ENCODE measurements at places on chromosomes 11 and 22.

DNA sequence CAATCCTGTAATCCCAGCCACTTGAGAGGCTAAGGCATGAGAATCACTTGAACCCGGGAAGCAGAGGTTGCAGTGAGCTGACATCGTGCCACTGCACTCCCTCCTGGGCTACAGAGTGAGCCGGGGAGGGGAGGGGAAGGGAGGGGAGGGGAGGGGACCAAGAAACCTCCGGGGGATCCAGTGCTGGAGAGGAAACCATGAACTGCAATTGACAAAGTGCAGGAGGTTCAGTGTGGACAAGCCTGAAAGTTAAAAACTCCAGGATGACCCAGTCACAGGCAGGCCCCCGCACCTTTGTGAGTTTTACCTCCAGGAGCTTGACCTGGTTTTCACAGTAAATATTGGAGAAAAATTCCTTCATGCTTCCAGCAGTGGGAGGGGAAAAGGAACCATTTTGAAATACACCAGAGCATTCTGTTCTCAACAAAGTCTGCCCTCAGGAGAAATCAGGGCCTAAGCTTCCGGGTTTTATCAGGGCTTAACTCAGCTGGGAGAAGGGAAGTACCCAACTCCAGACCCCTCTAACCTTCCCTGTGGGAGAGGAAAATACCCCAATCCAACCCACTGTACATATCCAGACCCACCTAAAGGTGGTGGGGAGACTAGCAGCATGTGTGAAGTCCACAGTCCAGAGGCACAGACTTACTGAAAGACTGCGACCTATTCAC lies 15.5 kb upstream of the ZFTA start:
- DNase-seq, result no peak

DNA sequence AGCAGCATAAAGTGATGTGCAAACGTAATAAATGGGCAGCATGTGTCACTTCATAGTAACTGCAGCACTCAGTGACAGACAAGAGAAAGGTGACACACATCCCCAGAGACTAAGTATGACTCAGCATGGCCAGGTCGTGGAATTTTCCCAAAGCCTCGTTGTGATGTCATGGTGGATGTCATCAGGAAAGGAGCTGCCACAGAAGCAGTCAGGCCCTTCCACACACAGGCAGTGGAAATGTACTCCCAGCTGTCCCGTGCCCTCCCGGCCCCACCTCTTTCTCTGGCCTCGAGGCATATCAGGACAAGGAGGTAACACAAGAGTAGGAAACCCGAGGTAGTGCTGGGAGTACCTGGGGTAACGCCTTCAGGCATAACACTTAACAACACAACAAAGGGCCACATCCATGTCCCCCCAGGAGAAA lies 8.1 kb downstream of the PC start:
- DNase-seq, result peak; percentile 92

- DNase-seq, result no peak
These were observed 187.6 kb upstream of the ANO3 start for GRCh38 chr11:26144291-26144690.

DNA sequence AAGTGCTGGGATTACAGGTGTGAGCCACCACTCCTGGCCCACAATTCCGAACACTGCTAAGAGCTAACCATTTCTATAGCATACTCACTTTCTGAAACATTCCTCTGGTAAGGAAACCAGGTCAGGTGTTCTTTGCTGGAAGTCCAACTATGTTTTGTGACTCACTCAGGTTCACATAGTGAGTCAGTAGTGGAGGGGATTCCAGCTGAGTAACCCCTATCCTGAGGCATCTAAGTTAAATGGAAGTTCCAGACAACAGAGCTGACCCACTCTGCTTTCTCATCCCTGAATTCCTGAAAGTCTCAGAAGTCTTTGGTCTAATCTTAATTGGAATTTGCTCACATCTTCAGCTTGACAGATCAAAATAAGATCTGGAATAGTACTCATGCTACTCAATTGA lies 3.0 kb upstream of the CHRNA10 start:
- DNase-seq, result peak; percentile 55

DNA sequence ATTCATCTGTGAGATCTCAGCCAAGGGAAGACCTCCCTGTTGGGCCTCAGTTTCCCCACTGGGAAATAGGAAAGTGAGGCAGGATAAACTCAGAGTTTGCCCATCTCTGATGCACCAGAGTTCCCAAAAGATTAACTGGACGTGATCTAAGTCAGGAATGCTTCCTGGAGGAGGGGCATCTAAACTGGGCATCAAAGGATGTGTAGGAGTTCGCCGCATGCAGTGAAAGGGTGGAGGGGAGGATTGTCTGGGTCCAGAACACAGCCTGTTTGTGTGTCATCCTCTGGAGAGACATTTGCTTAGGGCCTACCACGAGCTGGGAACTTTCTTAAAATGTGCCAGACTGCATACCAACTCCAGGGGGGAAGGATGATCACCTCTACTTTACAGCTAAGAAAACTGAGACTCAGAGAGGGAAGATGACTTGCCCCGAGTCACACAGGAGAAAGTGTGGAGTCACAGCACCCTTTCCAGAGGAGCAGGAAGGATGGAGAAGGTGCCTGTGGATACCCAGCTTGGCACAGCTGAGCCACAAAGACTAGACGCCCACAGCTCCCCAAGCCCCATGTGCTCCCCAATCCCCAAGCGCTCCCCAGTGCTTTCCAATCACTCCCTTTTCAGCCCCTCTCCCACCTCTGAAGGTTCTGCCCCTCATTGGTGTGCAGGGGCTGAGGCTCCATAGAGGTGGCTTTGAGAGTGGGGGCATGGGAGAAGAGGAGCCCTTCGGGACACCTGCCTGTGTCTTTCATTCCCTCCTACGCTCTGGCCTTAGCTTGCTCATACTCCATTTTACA lies 50.1 kb downstream of the MN1 start:
- no peak for DNase-seq

DNA sequence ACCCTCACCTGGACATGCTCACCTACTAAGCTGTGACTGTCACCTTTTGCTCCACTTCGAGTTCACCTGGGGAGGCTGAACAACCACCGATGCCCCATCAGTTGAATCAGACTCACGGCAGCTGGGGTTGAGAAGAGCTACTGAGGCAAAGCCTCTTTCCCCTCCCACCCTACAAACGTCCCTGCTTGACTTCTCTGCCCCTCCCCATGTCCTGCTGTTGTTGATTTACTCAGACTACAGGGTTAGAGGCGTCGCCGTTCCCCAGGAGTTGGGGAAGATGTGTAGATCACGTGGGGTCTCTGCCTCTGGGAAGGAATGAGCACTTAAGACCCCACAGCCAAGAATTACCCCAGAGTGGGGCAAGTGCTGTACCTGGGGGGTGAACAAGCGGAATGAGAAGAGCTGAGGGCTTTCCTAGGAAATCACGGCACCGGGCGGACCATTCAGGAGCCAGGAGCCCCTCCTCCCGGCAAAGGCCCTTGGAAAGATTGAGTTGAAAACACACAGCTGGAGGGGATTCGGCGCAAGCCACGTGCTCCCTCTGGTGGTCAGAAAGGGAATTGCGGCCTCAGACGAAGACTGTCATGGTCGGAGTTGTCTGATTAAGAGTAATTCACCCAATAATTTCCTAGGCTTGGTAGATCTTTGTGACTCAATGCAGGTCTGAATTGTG lies 7.0 kb downstream of the FXYD2 start:
- peak; percentile 64 for DNase-seq

- peak; percentile 3 for DNase-seq
These were observed 435.1 kb upstream of the CCDC90B start for GRCh38 chr11:83721263-83721662.

- no peak for DNase-seq
These were observed 76.8 kb upstream of the VPREB1 start for GRCh38 chr22:22167791-22168189.

DNA sequence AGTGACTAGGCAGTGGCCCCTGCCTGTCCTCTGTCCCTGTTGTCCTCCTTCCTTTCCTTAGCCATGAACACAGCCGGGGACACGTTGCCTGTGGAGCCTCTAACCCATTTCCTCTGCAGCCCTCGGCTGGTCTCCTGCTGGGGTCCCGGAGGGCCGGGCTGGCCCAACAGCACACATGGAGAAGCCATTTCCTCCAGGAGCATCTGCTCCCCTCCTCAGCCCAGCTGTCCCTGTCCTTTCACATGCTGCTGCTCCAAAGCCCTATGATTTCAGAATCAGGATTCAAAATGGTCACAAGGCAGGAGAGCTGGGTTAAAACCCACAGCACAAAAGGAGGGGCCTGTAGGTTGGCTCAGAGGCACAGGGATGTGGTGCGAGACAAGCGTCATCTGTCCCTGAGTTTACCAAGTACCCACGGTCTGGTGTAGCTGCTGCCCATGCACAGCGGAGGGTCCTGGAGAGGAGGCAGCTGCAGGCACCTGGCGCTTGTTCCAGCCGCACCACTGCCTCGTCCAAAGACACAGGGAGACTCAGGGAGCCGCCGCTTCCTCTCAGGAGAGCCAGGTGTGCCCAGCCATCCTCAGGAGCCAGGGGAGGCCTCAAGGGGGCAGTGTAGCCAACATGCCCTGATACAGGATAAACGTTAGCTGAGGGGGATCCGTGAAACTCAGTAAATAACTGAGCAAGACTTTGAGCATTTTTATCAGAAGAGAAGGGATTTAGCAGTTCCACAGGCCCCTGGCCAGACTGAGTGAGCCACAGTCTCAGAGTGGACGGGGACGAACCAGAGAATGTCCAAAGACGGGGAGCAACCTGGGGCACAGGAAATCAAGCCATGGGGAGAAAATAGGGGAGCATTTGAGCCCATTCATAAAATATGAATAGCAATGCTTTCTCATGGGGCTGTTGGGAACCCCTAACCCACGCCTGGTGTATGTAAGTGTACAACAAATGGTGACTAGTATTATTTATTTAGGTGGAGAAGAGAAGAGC lies 3.9 kb upstream of the VSIG10L2 start:
- DNase-seq, result no peak

GRCh38 chr11:18063125-18063524 lies 17.1 kb upstream of the TPH1 start:
- DNase-seq, result no peak

- DNase-seq, result no peak
These were observed 2.1 kb downstream of the KIF18A start for GRCh38 chr11:28105869-28106268.

DNA sequence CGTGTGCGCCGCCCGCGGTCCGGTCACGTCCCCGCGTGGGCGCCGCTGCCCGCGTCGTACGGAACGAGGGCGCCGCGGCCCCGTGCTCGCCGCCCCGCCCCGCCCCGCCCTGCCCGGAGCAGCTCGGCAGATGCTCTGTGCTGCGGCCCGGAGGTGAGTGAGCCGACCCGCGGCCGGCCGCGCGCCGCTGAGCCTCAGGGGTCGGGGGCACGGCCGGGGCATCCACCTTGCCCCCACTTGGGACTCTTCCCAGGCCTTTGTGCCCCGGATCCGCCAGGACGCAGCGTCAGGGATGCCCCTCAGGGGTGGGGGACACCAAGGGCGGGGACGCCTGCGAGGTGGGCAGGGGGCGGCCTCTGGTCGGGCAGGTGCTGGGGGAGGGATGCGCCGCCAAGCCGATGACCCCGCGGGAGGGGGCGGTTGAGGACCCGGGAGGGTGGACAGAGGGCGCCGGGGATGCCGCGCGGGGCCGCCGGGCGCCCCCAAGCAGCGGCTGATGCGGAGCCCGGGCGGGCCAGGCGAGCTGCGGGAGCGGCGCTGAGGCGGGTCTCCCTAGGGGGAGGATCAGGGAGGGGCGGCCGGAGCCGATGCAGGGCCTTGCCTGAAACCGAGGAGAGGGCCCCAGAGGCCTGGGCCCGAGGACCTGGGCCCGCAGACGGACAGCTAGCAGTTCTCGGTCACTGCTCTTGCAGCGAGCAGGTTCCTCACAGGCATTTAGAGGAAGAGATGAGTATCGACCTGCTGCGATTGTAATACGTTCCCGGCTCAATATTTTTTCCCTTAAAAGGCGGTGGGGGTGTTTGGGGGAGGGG lies at the start of gene GNAZ:
Gene GNAZ (plus strand): TSS at position 102 of the 812 bp plus-strand sequence. CDS start 25,177 bp downstream, outside the sequence.
- DNase-seq, result no peak

- no peak for DNase-seq
These were observed 46.4 kb downstream of the PPP6R3 start for GRCh38 chr11:68506908-68507307.

- no peak for DNase-seq
These were observed 18.8 kb upstream of the ACCSL start for GRCh38 chr11:44028816-44029506.

DNA sequence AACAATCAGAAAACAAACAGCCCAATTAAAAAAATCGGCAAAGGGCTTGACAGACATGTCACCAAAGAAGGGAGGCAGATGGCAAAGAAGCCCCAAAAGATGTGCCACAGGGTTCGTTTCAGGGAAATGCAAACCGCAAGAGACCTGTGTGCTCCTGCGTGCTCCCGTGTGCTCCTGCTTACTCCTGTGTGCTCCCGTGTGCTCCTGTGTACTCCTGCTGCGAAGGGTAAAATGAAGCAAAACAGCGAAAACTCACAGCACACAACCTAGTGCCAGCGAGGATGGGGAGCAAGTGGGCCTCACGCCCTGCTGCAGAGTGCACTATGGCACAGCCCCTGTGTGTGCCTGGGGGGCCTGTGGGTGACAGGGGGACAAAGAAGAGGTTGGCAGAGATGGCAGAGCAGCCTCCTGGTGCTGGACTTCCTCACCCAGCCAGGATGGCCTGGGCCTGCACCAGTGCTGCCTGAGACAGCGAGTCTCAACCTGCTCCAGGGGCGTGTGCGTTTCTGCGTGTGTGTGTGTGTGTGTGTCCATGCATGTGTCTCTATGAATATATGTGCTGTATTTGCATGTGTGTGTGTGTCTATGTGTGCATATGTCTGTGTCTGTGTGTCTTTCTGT lies 14.0 kb downstream of the ASCL2 start:
- DNase-seq, result no peak

- no peak for DNase-seq
These were observed 194.0 kb downstream of the CASP12 start for GRCh38 chr11:104704146-104704830.

- DNase-seq, result peak; percentile 85
These were observed 482.6 kb downstream of the MIAT start for GRCh38 chr22:27139935-27140511.

DNA sequence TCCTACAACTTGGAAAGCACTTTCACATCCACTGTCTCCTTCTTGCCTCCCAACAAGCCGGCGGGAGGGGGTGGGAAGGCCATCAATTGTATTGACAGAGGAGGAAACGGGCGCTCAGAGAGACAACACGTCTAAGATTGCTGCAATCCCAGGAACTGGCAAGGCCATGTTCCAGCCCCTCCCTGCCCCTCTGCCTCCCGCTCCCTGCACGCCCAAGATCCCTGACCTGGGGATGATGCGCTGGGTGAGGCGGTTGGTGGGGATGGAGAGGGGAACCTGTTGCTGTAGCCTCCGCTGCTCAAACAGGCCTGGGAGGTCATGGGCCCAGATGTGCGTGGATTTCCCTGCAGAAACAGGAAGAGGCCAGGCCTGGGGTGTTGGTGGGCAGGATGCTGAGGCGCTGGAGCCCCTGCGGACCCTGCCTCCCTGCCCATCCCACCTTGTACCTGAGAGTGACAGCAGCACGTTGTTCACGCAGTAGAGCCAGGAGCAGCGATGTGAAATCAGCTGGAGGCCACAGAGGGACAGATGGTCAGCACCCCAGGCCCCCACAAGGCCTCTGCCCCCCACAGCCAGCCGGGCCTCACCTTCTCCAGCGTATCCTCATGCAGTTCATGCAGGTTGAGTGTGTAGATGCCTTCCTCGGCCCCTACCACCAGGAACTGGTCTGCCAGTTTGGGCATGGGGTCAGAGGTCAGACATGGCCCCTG lies 6.8 kb downstream of the MAP4K2 start:
- no peak for DNase-seq

- DNase-seq, result peak; percentile 34
These were observed 36.1 kb downstream of the CCDC90B start for GRCh38 chr11:83249972-83250593.

Measured in HFFc6 (cell line).